ENCODE measurements at places on chromosomes 5 and 9.

- no peak for DNase-seq
These were observed 330.0 kb downstream of the ARRDC3 start for GRCh38 chr5:91052977-91053740.

DNA sequence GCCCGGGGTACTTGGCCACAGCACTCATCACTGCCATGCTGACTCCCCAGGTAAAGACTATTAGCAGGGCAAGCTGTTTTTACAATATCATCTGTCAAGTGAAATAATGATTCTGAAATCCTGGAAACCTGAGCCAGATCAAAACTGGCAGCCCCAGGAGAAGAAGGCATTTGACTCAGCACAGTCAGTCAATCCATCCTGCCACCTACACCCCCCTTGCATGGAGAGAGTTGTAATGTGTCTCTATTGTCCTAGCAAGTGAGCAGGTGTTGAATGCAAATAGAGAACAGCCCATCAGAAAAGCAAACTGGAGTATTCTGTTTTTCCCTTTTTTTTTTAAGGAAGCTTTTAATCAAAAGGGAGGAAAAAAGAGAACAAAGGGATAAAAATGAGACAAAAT is 291.2 kb downstream of the BRINP1 start:
- DNase-seq, result no peak

DNA sequence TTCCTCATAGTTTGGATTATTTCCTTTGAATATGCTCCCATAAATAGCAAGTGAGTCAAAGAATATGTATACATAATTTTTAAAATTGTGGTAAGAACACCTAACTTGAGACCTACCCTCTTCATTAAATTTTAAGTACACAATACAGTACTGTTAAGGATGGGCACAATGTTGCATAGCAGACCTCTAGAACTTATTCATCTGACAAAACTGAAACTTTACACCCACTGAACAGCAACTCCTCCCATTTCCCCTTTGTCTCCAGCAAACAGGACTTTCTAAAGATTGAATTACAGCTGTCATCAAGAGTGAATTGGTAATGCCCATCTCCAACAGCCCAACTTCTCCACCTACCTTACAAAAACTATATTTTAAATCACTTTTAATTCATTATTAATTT is 388.9 kb downstream of the HTR1A start:
- no peak for DNase-seq

- no peak for DNase-seq
These were observed 701.0 kb downstream of the SEMA5A start for GRCh38 chr5:8844847-8845246.

DNA sequence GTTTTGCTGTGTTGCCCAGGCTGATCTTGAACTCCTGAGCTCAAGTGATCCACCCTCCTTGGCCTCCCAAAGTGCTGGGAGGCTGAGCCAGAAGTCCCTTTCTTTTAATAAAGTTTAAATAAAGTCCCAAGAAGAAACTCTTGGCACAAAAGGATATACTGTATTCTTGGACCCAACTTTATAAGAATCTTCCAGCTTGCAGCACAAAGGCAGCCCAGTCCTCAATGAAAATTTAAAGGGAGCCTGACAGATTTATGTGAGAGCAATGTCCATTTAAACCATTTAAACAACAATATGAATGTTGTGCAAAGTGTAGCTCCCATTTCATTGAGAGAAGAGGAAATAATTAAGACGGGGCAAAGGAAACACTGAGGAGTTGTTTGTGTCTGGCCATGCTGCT is 217.0 kb downstream of the DOCK8 start:
- no peak for DNase-seq

DNA sequence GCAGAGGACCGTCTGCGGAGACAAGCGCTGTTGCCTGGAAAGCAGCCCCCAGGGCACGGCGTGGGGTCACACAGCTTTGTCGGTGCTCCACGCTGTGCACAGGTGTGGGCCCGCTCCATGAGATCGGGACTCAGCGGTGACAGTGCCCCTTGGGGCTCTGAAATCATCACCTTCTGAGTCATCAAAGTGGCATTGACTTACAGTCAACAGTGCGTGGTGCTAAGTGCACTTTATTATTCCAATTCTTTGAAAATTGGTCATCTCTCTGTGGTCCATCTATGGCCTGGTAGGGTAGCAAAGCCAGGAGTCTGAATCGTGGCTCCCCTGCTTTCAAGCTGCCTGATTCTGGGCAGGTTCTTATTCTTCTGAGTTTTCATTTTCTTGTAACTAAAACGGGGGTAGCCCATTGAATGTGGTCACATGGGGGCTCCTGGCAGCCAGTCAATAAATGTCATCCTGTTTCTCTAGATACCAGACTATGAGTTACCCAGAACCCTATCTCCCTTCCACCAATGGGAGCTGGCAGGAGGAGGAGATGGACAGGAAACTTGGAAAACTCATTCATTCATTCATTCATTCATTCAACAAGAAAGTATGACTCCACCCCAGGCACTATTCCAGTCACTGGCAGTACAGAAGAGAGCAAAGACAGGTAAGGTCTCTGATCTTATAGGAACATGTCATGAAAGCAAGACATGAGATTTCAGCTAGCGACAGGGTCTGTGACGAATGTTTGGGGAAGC is 20.3 kb upstream of the UNC5A start:
- DNase-seq, result no peak

- DNase-seq, result no peak
These were observed 203.5 kb upstream of the HAPLN1 start for GRCh38 chr5:83924171-83924570.

GRCh38 chr5:147863454-147864158 is 14.9 kb upstream of the SCGB3A2 start:
- DNase-seq, result no peak
